ENCODE measurements at places on chromosomes 2 and 18.

DNA sequence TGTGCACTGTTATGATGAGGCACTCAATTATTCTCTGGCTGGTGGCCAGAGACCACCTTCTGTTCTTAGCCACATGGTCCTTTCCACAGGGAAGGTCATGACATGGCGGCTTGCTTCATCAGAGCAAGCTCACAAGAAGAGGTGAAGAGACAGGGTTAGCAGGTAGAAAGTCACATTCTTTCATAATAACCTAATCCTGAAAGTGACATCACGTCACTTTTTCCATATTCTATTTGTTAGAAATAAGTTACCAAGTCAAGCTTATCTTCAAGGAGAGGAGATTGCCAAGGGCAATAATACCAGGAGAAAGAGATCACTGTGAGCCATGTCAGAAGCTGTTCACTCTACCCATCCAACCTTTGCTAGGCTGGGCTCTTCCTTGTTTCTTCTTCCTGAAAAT, 139.4 kb downstream of the OSR1 start:
- no peak for DNase-seq

DNA sequence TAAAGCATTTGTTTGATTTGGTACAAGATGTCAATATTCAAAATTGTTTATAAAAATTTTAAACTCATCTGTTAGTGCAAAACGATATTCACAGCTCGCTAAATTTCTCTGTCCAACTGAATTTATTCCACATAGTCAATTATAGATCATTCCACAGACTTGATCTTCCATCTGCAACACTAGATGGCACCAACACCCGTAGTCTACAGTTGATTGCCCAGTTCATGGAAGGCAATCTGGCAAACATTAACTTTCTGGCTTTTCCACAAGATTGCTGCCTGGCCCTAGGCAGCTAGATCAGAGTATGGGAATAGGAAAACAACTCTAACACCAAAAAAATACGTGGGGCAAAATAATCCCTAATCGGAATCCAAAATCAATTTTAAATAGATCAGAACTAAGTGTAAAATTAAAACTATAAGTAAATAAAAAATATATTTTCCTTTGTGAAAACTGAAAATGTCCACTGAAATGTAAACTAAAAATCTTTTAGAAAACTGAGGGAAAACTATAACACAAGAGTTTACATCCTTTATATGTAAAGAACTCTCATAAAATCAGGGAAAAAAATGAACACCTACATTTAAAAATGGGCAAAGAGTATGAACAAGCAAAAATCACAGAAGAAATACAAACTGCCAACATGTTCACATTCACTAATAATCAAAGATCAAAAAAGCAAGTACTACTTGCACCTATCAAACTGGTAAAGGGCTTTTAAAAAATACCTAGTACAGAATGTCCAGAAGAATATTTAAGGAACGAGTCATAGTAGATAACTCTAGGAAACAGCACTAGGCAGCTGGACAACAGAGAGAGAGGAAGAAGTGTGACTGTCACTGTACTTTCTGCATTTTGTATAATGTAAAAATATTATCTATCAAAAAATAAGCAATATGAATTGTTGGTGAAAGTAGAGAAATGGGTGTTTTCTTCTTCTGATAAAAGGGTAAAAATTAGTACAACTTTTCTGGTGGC, 35.0 kb downstream of the RTN4 start:
- peak; percentile 8 for DNase-seq

GRCh38 chr2:195613922-195614321, 43.1 kb upstream of the SLC39A10 start:
- DNase-seq = no peak

GRCh38 chr18:54878659-54879358, 50.5 kb downstream of the RAB27B start:
- no peak for DNase-seq

DNA sequence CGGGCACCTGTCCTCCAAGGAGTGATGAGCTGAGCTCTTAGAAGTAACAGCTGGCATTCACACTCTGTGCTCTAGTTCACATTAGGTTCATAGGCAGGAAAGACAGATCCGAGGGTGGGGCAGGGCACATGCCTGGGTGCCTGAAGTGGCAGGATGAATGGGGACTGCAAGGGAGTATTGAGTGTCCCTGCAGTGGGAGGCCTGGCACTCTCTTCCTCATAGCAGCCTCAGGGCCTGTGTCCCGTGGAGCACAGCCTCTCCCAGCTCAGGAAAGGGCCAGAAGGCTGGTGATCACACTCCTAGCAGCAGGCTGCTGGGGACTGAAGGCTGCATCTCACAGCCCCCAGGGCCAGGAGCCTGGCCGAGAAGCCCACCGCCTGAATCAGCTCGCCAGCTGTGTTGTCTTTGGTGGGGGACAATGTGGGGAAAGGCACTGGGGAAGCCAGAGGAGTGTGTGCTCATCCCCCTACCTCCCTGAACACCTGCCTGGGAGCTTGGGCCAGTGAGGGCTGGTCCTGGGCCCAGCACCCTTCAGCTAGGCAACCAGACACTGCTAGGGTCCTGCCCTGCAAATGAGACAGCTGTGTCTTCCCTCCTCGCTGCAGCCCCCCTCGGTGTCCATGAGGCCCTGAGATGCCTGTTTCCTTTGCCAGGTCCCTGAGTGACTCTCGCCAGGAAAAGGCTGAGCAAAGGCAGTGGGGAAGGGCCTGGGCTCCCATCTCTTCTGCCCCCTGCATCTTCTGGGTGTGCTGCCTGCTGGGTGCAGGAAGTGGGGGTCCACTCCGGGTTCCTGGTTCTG, 48.2 kb upstream of the HS6ST1 start:
- no peak for DNase-seq

- DNase-seq = no peak
Observed at GRCh38 chr2:137111896-137112295, 346.6 kb downstream of the THSD7B start.

DNA sequence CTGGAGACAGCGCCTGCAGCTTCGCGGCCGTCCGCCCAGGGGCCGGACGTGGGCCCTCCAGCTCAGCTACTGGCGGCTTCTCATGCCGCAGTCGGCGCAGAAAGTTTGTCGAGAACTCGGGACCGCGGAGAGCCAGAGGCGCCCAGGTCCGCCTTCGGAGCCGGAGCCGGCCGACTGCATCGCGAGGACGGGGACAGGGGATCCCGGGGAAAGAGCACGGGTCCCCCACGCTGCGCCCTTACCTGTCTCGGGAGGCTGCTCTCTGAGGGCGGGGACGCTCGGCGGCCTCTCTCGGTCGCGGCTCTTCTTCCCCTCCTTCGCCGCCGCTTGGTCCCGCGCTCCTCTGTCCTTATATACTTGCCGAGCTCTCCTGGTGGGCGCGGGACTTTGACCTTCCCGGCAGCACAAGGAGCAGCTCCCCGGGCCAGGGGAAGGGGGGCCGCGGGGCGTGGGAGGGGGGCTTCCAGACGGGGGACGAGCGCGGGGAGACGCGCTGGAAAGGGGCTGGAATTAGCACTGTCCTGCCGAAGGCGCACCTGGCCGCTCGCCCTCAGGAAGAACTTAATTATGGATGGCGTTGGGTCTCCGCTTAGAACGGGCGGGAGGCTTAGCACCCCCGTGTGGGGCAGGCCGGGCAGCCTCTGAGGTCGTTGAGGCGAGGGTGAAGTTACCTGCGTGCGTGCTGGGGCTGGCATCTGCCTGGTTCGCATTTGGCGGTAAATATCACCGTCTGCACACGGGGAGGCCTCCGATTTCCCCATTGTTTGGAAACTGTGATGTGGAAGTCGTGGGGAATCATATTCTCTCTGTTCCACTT, at the start of gene POMC:
TSS of gene POMC (minus strand) at position 325 of the 817 bp plus-strand sequence. CDS start 3,808 bp downstream, outside the sequence.
- DNase-seq = peak; percentile 32

DNA sequence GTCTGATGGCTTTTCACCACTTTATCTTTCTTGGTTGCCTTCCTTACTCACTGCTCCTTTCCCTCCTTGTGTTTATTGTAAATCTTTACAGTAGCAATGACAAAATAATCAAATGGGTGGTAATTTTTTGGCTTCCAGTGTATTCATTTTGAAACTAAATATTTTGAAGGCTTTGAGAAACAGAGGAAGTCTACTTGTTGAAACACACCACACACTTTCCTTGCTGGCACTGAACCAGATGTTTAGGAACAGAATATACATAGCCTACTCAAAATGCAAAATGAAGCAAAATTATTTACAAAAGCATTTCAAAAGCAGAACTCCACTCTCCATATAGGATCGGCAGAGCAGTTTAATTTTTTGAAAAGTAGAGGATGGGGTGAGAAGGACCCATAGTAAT, 189.8 kb downstream of the LTBP1 start:
- no peak for DNase-seq

DNA sequence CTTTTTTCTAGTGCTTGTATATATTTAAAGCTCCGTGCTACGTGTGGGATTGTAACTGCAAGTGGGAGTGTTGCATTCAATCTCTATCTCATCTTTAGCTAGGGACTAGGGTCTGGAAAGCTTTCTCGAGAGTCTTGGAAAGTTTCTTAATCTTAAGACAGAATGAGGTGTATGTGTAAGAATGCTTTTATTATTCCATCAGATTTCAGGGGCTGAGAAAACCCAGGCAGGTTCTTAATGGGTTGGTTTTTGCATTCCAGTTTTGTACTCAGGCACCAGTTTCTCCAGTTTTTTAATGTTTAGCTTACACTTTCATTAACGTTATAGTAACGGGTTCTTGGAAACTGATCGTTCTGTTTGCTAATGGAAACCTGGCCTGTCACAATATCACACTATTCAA, 20.3 kb downstream of the MRPL19 start:
- no peak for DNase-seq

DNA sequence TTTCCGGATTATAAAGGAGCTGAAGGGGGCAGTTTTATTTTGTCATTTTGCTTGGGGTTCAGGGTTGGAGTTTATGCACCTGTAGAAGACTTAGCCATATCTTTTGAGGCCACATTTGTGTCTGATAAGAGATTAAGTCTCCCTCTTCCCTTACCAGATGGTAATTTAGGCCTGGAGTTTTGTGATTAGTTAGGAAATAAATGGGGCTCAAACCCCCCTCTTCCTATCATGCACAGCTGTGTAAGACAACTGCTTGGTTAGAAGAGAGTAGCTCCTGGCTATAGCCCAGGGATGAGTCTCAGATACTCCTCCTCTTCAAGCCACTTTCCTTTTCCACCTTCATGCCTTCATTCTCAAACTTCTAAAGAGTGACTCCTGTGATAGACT, 802 bp upstream of the SAP130 start:
- no peak for DNase-seq

DNA sequence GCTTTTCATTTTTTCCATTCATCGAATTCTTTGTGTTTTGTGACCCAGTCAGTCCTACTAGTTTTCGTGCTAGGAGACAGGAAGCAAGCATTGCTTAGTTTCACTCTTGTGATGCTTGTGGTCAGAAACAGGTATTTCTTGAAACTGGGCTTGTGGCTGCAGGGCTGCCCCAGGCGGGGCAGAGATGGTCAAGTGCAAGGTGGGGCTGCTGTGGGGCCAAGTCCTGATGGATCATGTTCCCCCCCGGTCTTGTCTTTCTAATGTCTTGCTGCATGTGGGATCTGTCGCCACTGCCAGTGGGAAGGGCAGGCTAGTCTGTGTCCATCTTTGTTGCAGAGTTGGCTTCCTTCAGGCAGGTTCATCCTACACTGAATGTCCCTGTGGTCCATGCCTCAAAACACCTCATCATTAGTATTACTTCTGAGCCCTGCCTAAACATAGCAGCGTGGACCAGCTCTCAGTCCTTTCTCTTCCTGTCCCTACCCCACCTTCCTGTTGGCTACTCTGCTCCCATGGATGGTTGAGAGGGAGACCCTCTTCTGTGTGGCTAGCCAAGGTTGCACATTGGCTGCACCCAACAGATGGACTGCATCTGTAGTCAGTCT, 38.7 kb downstream of the INPP4A start:
- no peak for DNase-seq

DNA sequence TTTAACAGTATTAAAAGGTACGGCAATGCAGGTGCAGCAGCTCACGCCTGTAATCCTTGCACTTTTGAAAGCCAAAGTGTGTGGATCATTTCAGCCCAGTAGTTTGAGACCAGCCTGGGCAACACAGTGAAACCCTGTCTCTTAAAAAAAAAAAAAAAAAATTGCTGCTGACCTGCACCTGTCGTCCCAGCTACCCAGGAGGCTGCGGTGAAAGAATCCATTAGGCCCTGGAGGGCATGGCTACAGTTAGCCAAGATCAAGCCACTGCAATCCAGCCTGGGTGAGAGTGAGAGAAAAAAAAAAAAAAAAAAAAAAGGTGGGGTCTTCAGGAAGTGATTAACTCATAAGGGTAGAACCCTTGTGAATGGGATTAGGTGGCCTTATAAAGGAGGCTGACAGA, 12.8 kb downstream of the CUL3 start:
- no peak for DNase-seq

DNA sequence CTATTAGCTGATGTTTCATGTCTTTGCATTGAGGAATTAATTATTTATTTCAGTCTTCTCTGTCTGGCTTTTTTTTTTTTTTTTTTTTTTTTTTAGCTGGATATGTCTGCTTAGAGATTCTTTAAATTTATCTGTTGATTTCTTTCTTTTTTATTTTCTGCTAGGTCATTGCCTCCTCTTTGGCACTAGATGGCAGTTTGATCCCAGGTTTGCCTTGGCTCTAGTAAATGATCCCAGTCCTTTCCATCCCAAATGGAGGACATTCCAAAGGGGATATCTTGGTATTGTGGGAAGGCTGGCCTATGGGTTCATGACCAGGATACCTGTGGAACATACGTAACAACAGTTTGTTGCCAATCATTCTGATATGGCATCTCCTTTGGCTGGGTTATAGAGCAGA, 339.5 kb upstream of the GCFC2 start:
- no peak for DNase-seq

GRCh38 chr18:46750626-46751025, 6.2 kb downstream of the ST8SIA5 start:
- DNase-seq = no peak

DNA sequence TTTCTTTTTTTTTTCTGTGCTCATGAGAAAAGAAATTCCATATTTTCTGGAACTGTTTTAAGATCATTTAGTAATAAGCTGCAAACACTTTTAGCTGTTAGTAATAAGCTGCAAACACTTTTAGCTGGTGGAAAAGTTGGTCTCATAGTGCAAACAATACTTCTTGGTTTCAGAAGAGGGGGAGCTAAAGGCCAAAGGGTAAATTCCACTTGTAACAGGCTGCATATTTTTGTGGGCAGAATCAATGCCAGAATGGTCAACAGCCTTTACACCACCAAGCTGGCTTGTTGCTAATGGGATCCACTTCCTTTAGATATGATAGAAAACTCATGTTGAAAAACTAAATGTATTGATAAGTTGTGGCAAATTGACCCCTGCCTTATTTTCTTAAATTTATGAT, 356.8 kb downstream of the NR4A2 start:
- DNase-seq = no peak

- peak; percentile 17 for DNase-seq
Observed at GRCh38 chr2:242011167-242011513, 141.6 kb downstream of the RTP5 start.

Data from activated CD4-positive, alpha-beta T cell treated with anti-CD3 and anti-CD28 coated beads, Interleukin-2, amount 50 U/mL, for 48 hours (primary cell).